ENCODE measurements at places on chromosomes 4 and X.
A peak's percentile ranks its signal among the peaks of the same experiment; 100 is the strongest.

GRCh38 chrX:118108304-118108703, 8.3 kb downstream of the KLHL13 start:
- DNase-seq, result no peak

DNA sequence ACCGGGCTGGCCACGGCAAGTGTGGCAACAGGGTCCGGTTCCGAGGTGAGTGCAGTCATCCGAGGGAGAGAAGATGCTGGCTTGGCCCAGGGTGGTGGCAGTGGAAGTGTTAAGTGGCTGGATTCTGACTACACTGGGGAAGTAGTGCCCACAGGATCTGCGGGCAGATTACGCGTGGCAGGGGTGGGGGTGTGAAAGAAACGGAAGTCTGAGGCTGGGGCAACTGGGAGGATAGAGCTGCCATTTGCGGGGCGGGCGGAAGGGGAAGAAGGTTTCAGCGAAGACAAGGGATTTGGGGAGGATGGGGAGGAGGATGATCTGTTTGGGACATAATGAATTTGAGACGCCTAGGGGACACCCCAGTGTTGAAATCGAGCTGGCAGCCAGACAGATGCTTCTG, 5.3 kb downstream of the RS1 start:
- peak; percentile 66 for DNase-seq

GRCh38 chr4:123941306-123941705, 544.7 kb downstream of the SPRY1 start:
- DNase-seq, result no peak

- DNase-seq, result no peak
Measured at GRCh38 chrX:68332201-68332731, 101.0 kb downstream of the OPHN1 start.

DNA sequence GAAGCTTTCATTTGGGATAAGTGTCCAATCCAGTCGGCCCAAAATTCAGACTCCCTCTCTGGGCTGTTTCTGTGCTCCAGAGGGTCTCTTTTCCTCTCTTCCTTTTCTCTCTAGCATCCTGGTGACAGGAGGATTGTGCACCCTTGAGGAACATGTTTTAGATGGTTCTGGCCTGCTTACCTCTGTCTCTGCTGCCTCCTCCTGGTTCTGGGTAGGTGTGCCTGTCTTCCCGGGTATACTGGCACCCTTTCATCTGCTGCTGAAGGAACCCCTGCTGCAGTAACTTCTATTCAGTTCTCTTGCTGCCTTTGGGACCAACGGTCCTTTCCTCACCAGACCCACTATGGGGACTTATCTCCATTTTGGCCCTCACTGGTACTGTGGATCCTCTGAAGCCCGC, 53.2 kb downstream of the HMGB2 start:
- DNase-seq, result no peak

DNA sequence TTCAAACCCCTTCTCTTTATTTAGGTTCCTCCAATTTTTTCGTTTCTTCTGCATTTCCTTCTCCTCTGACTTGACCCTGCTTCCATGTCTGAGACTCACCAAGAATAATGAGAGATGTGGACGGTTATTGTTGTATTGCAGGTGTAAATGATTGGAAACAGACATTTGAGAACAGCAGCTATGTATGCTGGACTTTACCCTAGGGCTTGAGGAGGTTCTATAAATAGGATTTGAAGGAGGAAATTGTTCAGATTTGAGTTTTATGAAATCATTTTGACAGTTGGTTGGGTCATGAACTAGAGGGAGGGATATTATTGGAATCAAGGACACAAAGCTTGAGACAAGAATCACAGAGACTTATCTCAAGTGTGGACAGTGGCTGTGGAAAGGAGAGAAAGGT, 614.6 kb upstream of the CPEB2 start:
- peak; percentile 9 for DNase-seq

DNA sequence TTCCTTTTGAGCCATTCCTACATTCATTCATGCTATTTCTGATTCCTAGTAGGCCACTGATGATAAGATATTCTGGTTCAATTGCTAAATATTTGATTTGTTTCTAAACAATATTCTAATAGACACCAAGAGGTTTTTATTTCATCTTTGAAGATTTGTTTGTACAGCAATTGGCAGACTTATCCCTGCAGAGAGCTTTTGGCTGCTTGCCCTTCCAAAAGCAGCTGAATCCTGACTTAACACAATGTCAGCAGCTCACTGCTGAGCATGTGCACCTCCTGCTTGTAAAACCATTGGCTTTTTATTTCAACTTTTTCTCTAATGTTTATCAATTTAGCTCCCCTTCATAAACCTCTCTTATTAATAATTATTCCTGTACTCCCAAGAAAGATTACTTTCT, 45.3 kb downstream of the MMRN1 start:
- DNase-seq, result no peak

- no peak for DNase-seq
Measured at GRCh38 chr4:822361-823175, 3.4 kb downstream of the CPLX1 start.
